ENCODE measurements at places on chromosomes 2 and 18.

DNA sequence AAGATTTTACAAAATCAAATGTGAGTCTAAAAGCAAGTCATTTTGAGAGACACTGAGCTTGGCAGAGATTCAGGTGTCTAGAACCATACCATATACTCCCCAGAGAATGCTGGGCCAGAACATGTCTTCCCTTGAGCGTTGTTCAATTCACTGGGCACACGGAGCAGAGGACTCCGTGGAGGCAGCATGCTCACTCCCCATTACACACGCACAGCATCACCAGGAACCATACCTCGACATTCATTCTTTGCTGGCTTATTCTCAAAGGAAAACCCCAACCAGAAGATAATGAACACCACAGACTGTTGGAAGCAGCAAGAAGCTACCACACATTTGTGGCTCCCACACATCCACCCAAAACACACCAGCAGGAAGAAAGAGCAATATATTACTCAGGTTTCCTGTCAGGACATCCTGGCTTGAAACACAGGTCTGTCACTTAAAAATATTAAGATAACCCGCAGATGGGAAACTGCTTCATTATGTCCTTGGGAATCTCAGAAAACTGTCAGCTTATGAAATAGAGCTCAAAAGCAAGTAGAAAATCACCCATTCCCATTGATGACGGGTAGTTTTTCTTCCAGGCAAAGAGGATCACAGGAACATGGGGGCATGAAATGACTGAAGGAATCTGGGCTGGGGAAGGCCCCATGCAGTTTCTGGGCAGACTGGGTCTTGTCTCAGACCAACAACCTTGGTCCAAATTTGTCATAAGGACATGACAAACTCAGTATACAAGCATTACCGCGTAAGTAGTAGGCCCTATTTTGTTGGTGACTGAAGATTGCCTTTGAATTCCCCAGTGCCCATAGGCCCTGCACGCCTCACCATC, 46.4 kb downstream of the PCBP1 start:
- no peak for DNase-seq

DNA sequence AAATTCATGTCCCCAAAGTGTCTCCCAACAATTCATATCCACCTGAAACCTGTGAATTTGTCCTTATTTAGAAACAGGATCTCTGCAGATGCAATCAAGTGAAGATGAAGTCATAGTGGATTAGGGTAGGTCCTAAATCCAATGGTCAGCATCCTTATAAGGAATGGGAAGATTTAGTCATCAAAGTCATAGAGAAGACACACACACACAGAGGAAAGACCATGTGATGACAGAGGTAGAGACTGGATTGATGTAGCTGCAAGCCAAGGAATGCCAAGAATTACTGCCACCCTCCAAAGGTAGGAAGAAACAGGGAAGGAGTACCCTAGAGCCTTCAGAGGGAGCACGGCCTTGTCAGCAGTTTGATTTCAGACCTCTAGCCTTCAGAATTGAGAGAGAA, 17.7 kb downstream of the ADD2 start:
- DNase-seq, result no peak

GRCh38 chr2:144713410-144713809, 193.5 kb upstream of the ZEB2 start:
- no peak for DNase-seq

DNA sequence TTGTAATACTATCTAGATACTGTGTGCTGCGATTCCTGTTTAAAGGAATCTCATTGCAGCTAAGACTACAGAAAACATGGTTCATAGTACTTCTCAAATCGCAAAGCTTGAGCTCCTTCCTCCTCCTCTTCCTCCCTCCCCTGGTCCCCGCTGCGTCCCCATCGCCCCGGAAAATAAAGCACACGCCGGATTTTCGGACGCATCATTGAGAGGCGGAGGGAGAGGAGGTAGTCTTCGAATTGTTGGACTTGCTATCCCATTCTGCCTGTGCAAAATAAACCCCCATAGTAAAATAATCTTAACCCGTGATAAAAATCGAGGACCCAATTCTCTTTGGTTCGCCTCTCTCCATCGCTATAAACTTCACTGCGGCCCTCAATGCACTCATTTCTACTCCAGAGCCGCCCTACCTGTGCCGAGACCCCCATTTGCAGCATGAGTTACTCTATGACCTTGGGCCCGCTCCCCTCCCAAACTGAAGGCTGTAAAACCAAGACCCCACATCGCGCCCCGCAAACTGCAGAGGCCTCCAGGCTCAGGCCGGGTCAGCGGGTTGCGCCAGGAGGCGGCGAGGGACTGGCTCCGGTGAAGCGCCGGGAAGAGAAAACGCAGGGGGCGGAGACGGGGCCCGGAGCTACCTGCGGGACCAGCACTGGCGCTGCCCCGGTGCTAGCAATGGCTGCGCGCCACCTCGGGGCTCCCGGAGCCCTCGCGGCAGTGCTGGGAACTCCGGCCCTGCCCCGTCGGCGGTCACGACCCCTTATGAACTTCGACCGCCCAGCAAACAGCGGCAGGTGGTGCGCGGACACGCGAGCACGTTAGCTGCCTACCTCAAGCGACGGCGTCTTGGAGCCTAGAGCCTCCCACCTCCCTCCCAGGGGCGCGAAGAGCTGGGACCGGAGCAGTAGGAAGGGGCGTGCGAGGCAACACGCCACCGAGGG, 649 bp downstream of the ESCO1 start:
- DNase-seq, result no peak

GRCh38 chr2:206765242-206766056, at the start of the genes FASTKD2 and MDH1B:
FASTKD2 (plus strand) TSS chr2:206765606; CDS start chr2:206766694, 1,088 bp downstream.
MDH1B (minus strand) TSS chr2:206765328; CDS start chr2:206765271, 57 bp downstream.
- peak; percentile 78 for DNase-seq

DNA sequence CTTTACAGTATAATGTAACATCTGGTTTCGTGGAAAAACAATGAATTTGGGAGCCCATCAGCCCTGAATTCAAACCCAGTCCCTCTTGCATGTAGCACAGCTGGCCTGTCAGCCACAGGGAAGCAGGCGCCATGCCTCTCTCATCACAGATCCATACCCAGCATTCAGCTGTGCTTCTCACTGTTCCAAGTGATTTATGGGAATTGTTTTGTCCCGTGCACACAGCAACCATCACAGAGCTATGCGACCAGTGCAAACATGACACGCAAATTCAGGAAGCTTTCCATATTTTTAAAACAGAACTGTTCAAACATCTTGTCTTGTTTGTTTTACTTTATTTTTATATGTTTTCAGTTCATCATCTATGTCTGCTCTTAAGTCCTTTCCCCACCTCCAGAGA, 496.1 kb downstream of the EIPR1 start:
- DNase-seq, result no peak

GRCh38 chr2:122652670-122653069, 897.2 kb downstream of the TSN start:
- no peak for DNase-seq

DNA sequence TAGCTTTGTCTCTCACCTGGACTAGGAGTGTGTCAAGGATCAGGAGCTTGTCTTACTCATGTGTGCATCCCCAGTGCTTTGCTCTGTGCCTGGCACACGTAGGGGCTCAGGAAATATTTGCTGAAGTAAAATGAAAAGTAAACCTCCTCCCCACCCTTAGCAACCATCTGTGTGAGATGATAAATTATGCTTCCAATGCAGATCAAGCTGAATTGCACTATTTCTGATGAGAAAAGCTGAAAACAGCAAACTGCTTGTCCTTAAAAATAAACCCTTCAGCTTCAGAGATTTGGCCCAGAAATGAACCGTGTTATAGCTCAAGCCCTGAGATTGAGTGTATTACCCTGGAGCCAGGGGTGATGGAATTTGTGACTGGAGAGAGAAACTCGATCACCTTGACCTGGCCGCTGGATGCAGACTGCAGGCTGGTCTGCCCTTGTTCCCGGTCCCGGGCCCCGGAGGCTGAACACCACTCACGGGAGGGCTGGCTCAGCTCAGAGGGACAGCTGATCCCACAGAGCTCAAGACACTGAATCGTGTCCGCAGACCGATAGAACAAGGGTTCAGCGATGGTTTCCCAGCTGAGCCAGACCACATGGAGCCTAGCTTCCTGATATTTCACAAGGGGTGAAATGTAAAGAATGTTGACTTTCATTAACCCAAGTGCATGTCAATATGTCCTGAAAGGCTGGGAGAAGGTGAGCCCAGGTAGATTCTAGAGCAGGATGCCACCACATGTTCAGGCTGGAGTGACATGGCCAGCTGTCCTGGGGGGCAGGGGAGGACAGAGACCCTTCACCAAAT, 50.5 kb downstream of the DDX1 start:
- DNase-seq, result no peak

GRCh38 chr2:101187131-101187530, 35.9 kb upstream of the TBC1D8 start:
- no peak for DNase-seq

- DNase-seq, result no peak
Observed at GRCh38 chr2:189516546-189516945, 64.0 kb downstream of the SLC40A1 start.

DNA sequence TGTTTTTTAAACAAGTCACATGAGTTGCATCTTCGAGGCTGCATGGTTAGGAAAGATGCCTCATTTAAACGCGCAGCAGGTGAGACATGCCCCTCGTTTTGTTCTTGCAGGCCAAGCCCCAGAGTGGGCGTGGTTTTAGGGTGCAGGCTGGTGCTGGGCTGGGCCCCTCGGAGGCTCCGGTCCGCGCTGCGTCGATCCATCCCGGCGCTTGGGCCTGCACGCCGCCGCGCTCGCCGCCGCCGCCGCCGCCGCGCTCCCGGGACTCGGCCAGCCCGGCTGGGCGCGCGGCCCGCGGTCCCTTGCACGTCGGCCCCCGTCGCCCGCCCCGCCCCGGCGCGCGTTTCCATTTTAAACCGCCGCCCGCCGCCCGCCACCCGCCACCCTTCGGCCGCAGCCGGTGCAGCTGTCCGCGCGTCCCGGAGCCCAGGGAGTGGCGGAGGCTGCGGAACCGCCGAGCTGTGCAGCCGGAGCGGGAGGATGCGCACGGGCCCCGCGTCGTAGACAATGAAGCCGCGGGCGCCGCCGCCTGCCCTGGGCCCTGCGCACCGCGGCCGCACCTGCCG, 175.5 kb downstream of the AGAP1 start:
- DNase-seq, result no peak

GRCh38 chr2:44713170-44713569, 228.3 kb upstream of the SIX3 start:
- DNase-seq, result no peak

- no peak for DNase-seq
Observed at GRCh38 chr2:233815861-233816260, 37.7 kb downstream of the MROH2A start.

GRCh38 chr18:21903709-21904108, 163.1 kb downstream of the MIB1 start:
- no peak for DNase-seq

GRCh38 chr2:120277505-120278205, 25.0 kb downstream of the RALB start:
- DNase-seq, result no peak

- no peak for DNase-seq
Observed at GRCh38 chr2:130765464-130765863, 10.1 kb downstream of the AMER3 start.

DNA sequence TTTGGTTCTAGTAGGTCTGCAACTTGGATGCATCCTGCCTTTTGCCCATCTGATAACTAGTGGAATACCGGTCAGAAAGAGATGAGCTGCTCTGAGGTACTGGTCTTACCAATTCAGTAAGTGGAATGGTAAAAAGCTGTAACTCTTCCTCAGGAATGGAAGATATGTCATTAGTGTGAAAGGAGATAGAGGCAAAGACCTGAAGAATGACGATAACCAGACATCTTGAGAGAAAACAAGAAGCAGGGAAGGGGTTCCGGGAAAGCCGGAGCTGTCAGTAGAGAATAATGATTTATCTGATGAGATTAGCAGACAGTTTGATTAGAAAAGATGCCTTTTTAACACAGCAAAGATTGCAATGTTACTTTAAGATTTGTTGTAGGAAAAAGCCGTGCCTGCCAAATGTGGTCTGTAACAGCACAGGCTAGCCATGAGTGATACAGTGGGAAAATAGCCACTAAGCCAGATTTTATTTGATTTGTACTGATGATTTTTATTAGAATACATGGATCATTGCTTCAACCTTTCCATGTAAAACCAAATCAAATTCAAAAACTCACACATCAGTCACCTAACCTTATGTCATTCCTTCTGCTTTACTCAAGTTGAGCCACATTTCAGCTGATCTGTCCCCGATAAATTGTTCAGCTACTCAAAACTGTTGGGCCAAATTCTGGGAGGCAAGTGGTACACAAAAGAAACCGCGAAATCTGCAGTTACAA, 110.0 kb downstream of the TCF4 start:
- DNase-seq, result no peak

DNA sequence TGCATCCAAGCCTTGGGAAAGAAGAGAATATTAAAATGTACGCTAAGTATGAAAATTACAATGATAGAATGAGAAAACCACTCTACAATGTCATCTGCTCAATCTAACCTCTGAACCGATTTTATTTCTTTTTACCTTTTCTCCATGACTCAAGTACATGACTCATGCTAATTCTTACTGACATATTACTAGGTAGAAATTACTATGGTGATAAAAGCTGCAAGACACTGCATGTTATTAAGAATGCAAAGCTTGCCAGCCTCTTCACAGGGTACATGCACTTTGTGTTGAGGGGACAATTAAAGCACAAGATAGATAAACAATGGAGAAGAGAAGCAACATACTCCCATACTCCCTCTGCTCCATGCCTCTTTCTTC, 20.7 kb downstream of the SFT2D3 start:
- DNase-seq, result no peak

DNA sequence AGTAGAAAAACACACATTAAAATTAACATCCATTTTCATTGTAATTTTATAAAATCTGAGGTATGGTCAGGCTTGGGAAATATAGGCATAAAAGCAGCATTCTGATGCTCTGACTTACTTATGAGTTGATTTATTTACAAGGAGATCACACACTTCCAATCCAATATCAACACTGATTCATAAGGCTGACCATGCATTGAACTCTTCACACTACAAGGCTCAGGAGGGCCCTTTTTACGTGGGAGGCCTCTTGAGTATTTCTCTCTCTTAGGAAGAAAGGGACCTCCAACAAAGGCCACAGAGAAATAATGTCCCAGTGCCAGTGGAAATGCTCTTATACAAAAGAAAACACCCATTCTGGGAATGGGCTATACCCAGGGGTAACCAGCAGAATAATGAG, 222.8 kb downstream of the NAPG start:
- DNase-seq, result no peak

GRCh38 chr2:134952608-134953007, 34.0 kb downstream of the CCNT2 start:
- DNase-seq, result no peak

DNA sequence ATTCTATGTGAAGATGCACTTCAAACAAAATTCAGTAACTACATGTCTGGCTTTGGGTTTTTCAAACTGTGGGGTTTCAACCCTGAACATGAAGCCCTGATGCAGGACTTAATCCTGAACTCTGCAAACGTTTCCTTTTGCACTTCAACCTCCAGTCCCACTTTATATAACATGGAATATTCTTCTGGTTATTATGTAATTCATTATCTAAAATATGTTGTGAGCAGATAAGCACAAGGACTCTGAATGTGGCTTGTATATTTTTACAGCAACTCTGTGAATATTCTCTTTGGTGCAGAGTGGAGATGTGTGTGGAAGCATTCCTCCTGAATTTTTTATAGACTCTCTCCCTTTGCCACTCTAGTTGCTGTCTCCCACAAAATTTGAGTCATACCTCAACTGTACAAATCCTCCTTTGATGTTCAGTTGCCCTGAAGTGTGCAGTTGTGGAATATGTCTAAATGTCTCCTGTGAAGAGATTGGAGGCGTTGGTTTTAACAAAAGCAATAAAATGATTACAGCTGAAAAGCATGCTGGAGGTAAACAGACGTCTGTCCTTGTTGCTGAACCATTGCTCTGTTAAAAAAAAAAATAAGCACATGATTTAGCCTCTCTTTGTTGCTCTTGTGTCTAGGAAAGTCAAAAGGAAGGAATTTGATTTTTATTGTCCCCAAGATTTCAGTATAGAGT, 205.1 kb upstream of the NRP2 start:
- no peak for DNase-seq

All from cerebellar nuclear complex (tissue), 1 donor.